ENCODE measurements at places on chromosomes 2 and 18.
A peak's percentile ranks its signal among the peaks of the same experiment; 100 is the strongest.

- DNase-seq = no peak
These were observed 50.0 kb downstream of the TGIF1 start for GRCh38 chr18:3500016-3500415.

GRCh38 chr2:232120911-232121310, 159.4 kb downstream of the DIS3L2 start:
- DNase-seq = no peak

DNA sequence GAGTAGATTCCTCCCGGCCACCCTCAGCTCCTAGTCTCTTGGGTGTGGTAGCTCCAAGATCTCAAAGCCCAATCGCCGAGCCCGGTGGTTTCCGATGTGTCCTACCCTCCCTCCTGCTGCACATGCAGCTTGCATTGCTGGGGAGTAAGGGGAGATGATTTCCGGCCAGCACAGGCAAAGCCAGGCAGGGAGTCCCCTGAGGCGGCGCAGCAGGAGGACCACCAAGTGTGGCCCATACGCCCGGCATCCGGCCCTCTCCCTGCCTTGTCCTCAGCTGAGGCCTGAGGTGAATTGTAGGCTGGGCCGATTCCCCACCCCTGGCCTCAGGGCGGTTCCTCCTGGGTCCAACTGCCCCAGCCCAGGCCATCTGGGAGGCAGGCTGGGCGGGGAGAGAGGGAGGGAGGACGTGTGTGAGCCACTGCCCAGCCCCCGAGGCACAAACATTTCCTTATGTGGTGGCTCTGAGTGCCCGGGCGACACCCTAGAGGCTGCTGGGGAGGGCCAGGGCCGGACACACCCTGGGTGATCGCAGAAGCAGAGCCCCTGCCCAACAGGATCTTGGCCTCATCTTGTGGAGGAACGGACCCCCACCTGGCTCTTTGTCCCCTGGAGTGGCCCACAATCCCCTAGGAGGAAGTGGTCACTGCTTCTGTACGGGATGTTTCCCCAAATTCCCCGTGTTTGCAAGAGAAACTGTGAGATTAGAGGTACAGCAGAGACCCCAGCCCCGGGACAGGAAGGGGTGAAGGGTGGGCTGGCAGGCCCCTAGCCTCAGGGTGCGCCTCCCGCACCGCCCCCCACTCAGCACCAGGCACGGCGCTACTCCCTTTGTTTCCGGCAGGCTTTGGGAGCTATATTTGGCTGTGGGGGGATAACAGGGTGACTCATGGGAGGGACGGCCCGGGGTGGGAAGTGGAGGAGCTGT, 41.9 kb upstream of the PTMA start:
- DNase-seq = peak; percentile 68

DNA sequence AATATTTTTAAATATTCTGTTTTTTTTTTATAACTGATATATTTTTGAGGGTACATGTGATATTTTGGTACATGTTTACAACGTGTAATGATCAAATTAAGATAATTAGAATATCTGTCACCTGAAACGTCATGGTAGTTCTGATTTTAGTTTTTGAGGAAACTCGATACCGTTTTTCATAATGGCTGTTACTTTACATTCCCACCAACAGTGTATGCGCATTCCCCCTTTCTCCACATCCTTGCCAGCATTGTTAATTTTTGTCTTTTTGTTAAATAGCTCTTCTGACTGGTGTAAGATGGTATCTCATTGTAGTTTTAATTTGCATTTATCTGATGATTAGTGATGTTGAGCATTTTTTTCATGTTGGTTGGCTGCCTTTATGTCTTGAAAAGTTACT, 206.8 kb upstream of the STON1 start:
- no peak for DNase-seq

GRCh38 chr18:58902961-58903360, 38.3 kb downstream of the ZNF532 start:
- no peak for DNase-seq

Data from DMS 273 treated with DMSO at 0.1 percent for 48 hours (cell line).